GM23248 (cell line): ENCODE measurements at places on chromosomes 11 and 22.
A peak's percentile ranks its signal among the peaks of the same experiment; 100 is the strongest.

GRCh38 chr11:18731441-18731840 lies 5.5 kb upstream of the IGSF22 start:
- no peak for DNase-seq

- no peak for DNase-seq
Measured at GRCh38 chr22:38249803-38250642, 22.8 kb downstream of the TMEM184B start.

- no peak for DNase-seq
Measured at GRCh38 chr11:123159183-123159857, 35.7 kb downstream of the CLMP start.

DNA sequence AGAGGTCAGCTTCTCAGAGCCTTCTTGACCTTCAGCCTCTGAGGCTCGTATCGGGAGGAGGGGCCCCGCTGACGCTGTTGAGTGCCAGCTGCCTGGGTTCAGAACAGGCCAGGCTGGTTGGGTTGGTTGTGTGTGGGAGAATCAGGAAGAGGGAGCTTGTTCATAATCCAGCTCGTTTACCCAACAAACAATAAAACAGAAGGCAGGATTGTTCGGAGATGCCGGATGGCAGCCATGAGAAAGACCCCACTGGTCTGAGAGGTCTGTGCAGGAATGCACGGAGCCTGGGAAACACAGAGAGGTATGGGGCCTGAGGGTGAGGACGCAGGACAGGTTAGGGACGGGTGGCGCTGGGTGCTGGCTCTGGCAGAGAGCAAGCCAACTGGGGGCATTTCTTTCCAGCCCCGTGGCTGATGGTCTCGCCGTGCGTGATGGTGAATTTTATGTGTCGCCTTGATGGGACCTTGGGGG lies 31.6 kb upstream of the SHANK2 start:
- DNase-seq, result no peak

DNA sequence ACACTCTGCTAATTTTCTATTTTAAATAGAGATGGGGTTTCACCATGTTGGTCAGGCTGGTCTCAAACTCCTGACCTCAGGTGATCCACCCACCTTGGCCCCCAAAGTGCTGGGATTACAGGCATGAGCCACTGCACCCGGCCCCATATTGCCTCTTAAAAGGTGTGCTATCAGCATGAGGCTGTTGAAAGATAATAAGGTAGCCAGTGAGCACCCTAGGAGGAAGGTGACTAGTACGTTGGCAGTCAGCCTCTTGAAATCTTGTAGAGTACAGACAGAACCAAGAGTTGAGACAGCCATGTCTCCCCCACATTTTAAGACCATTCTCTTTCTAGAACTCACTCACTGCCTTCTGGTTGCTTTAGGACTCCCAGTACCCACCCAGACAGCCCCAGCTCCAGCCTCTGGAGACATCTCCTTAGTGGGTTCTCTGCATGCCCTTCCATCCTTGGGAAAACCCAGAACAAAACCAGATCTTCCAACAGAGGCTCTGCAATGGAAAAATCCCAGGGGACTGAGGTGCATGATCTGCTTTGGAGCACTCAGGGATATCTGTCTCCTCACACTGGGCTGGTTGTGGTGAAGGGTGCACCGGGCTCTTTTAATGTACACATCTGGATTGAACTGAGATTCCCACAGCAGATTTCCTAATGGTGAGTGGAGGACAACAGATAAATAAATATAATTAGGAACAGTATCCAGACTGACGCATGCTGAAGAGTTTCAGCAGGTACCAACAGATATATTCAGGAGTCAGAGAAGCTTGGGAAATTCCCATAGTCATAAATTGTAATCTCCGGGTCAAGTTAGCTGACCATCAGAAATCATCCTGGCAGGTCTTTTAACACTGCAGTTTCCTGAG lies 49.4 kb downstream of the LRRC74B start:
- DNase-seq, result no peak

- DNase-seq, result peak; percentile 88
Measured at GRCh38 chr11:101870510-101870909, 44.3 kb upstream of the CEP126 start.

DNA sequence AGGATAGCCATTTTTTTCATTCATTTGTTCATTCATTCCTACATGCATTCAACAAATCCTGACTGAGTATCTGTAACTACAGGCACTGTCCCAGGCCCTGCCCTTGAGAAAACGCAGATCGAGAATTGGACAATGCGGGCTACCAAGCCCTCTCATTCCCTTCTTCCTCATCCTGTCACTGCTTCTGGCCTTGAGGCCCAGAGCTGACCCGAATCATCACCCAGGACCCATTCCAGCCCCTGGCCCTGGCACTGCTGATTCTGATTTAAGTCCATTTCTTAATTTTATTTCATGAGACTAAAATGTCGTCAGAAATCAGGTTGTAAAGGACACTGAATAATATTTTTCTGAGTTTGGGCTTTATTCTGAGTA lies 24.3 kb downstream of the COMMD9 start:
- DNase-seq, result no peak

GRCh38 chr11:77287136-77287535 lies 14.3 kb downstream of the GDPD4 start:
- DNase-seq, result peak; percentile 30

DNA sequence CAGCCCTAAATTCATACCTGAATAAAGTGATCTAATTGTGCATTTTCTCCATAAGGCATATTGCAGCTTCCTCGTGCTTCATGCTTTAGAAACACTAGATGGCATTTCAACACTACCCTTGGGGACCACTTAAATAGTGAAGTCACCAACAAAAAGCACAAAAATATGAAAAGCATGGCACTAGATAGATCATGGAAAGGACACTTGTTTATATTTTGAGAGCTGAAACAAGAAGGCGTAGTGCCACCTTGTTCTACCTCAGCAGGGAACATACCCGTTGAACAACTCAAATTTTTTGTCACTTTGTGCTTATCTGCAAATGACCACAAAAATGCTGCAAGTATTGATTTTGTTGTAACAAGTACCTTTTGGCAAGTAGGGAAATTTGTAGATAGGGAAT lies 8.6 kb downstream of the TBCEL start:
- no peak for DNase-seq

DNA sequence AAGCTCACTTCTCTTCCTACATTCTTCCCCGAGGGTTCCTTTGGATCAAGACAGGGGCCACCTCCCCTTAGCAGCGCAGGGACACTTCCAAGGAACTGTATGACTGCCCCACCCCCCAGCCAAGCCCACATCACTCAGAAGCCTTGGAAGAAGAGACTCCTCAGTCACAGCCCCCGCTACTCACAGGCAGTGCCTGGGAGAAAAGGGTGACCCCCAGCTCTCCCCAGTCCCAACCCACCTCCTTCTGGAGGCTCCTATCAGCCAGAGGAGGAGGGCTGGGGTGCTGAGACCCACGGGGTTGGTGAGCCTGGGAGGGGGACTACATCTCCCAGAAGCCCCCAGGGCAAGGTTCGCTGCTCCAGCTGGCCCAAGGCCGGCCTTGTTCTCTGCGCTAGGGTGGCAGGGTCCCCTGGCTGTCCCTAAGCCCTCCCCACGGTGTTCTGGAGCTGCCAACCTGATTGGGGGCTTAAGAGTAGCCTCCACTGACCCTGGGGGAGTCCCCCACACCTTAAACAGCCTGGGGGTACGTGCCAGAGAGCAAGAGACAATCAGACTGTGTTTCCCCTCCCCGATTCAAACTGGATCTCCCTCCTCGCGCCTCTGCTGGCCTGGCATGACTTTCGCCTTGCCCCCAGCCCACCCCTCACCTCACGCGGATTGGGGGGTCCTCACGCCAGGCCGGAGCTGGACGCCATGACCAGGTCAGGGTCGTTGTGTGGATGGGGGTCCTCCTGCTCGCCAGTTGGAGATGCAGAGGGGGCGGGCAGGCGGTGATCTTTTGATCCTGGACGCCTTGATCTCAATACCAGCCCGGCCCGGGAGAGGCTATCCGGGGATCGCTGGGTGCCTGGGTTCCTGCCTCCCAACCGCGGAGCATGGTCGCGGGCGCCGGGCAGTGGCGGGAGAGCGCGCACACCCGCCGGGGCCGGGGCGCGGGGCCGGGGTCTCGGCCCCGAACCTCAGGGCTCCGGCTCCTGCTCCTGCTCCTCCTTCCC lies 838 bp downstream of the BCL9L start:
- DNase-seq, result peak; percentile 68

- peak; percentile 76 for DNase-seq
Measured at GRCh38 chr22:26763633-26764361, 106.4 kb downstream of the MIAT start.

DNA sequence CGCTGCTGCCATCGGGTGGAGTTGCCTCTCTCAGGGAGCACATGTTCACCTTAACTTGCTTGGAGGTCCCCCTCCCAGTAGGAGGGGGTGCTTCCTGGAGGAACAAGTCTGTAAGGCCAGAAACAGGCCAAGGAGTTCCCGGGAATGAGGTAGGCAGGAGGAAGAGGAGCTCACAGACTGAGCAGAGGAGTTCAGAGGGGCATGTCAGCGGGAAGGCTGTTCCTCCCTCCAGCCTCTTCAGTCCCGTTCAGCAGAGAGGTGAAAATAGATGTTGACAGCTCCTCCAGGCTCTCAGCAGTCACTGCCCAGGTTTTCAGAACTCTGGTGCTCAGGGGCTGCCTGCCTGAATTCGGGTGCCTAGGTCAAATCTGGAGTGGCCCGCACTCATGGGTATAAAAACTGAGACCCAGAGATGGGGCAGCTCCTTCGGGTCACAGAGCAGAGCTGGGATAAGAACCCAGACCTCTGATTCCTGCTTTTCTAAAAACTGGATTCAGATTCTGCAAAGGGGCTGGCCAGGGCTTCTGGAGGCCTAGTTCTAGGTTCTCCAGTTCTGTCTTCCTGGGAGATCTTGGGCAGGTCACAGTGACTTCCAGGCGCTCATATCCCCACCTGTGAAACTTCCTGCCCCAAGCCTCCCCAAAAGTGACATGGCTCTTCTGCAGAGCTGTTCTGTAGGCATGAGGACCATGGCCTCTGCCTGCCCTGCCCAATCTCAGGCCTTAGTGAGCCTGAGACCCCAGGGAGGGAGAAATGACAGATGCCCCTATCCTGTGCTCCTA lies 18.3 kb downstream of the ATG16L2 start:
- DNase-seq, result no peak

GRCh38 chr11:4164884-4165590 lies 70.4 kb downstream of the RRM1 start:
- DNase-seq, result no peak

DNA sequence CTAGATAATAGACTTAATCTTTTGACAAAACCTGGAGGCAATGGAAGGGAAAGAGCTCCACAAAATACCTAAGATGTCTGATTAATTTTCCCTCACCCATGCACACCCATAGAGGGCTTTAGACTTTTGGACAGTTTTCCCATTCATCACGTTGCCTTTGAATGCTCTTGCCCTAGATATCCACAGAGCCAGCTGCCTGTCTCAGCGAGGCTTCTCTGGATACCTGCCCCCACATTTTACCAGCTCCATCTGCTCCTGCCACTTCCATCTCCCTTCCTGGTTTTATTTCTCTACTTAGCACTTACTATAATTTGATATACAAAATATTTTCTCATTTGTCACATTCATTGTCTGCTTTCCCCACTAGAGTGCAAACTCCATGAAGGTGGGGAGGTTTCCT lies 136.8 kb downstream of the FDX1 start:
- no peak for DNase-seq

DNA sequence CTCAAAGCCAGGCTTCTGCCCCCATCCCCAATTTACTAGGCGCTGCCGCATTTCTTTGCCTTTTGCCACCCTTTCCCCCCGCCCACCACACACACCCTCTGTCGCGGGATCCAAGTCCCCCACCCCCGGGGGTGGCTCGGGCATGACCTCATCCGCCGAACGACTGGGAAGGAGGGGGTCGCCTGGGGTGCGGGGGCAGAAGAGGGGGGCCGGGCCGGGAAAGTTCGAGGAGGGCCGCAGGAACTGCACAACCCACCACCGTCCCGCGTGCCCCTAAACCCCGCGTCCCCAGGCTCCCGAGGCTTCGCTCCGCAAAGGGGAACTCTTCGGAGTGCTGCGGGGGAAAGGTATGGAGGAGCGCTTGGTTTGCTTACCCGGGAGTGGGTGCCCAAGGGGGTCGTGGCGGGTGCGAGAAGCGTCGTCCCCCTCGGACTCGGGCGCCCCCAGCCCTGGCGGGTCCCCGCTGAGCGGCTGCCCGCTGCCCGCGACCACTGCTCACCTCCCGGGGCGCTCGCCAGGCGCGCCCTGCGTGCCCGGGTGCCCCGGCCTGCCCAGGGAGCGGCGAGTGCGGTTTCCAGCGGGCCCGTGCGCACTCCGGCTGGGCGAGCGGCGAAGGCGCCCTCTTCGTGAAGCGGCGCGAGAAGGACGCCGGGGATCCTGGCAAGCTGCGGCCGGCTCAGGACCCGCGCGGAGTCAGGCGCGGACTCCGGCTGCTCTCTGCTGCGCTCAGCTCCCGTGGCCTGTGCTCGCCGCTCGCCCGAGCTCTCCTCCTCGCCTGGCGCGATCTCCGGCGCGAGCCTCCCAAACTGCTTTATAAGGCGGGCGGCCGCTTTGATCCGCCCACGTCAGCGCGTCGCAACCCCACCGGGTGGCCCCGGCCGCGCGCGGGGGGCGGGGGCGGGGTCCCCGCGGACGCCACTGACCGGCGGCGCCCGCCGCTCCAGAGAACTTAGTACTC lies 4.0 kb upstream of the WNT11 start:
- peak; percentile 87 for DNase-seq

DNA sequence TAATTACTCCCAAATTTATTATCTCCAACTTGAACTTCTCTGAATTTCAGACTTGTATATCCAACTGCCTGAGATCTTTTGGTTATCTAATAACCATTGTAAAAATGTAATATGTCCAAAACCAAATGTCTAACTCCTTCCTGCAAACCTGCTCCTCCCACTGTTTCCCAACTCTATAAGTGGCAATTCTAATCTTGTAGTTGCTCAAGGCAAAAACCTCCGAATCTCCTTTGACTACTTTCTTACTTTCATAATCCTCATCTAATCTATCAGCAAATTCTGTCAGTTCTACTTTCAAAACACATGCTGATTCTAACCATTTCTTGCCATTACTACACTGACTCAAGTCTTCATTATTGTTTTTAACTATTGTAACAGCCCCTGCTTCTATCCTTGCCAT lies 55.7 kb downstream of the FAM168A start:
- peak; percentile 3 for DNase-seq

- DNase-seq, result peak; percentile 5
Measured at GRCh38 chr22:32204856-32205722, at the start of gene RFPL2. Gene RFPL2 (minus strand): TSS chr22:32205073. CDS start chr22:32202451, 2,622 bp downstream.

DNA sequence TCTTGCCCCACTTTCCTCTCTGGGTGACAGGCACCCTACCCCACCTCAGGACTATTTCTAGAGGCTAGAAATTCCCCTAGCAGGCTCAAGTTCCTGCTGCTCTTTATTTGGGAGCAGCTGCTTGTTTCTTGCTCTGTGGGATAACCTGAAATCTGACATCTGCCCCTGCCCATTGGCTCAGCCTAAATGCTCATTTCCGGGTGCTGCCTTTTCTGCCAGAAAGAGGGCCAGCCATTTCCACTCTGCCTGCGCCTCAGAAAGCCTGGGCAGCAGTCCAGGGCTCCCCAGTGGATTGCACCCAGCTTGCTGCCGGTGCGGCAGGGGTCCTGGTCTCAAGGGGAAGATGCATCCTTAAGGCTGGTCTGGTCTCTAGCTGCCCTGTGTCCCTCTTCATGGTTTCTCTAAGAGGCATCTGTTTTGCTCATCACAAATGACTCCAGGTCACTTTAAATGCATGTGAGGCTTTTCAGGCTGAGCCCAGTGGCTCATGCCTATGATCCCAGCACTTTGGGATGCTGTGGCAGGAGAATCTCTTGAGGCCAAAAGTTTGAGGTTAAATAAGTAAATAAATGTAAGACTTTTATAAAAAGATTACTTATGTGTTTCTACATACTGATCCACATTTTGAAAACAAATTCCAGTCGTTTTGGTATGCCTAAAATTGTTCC lies 10.3 kb upstream of the PNPLA5 start:
- DNase-seq, result peak; percentile 26
